ENCODE measurements at places on chromosomes 12 and 14.

- DNase-seq = peak; percentile 3
Measured at GRCh38 chr14:51650716-51651387, 858 bp upstream of the FRMD6 start.

- no peak for DNase-seq
Measured at GRCh38 chr12:6084261-6084968, 40.1 kb downstream of the VWF start.

- DNase-seq = no peak
Measured at GRCh38 chr12:45419317-45419814, 203.5 kb downstream of the ANO6 start.

DNA sequence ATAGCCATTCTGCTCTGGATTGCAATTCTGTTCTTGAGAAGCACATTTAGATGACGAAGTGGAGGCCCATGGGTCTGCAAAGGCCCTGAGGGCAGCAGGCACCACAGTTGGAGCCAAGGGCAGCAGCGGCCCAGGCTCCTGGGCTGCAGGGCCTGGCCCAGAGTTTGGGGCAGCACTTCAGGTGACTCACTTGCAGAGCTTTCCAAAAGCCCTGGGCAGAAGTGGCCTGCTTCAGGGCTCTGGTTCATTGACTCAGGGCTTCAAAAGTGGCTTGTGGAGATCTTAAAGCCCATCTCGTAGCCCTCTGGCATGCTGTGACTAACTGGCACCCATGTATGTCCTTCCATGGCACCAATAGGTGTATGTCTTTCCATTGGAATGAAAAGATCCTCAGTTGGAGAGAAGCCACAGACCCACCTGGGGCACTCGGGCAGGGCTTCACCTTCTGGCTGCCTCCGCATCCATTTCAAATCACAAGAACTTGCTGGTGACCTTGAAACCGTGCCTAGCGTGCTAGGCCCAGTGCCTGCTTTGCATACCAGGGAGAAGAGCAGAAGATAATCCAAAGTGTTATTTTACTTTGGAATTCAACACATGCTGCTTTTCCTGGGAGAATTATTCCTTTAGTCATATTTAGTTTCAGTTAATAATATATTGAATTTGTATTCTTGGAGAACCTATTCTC lies 106.7 kb downstream of the PRMT8 start:
- no peak for DNase-seq

DNA sequence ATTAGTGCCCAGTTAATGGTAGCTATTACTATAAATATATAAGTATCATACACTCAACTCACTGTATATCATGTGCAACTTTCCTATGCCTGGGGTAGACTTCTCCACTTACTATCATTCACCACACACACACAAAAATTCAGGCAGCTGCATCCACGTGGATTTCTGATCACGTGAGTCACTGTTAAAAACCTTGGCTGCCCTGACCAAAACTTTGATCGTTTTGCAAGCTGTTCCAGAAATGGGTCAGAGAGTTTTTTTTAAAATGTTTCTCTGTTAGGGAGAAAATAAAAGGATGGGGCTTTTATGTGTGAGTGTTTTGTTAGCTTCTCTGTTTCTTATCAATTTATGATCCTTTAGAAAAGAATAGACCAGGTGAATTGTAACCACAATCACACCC lies 198.2 kb upstream of the CNOT2 start:
- no peak for DNase-seq

- no peak for DNase-seq
Measured at GRCh38 chr12:39296496-39296895, 146.4 kb downstream of the KIF21A start.

- DNase-seq = no peak
Measured at GRCh38 chr12:52442600-52443061, 8.5 kb upstream of the KRT75 start.

DNA sequence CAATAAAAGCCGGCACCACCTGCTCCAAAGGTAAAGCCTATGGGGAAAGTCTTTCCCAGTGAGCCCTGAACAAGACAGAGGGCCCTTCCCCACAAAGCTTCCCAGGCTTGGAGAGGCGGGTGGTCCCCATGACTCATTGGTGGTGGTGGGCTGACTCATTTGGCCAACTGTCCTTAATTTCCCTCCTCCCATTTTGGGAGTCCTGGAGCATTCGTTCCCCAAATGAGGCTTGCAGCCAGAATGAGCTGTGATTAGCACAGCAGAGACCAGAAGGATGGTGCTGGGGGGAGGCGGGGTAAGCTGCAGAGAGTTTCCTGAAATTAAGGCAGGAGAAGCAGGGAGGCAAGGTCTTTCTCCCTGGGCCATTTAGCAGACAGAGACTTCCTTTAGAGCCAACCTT lies 241.7 kb downstream of the DPF3 start:
- DNase-seq = no peak

DNA sequence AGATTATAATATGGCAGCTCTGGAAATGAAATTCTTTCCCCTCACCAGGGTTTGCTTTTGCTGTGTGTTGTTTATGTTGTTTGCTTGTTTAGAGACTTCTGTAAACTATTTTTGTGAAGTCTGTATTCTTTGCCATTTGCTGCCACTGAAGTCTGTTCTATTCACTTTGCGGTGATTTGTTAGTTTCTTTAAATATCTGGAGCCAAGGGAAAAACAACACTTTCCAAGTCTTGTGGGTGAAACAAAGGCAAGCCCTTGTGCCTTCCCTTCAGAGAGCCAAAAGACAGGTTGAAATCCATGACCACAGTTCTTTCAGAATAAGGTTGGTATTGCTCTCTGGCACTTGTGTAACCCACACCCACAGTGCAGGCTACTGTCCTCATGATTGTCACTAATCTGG lies 59.5 kb upstream of the RNU6-7 start:
- no peak for DNase-seq

DNA sequence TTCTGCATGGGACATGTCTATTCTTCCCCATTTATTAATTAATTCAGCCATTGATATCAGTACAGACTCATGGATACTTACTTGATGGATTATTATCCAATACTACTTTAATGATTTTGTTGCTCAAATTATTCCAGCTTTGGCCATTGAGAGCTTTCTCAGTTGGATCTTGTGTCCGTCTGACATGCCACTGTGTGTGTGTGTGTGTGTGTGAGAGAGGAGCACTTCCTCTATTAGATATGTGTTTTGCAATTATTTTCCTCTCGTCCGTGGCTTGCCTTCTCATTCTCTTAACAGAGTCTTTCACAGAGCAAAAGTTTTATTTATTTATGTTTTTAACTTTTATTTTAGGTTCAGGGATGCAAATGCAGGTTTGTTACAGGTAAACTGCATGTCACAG lies 194.2 kb downstream of the ADGRD1 start:
- DNase-seq = peak; percentile 48

DNA sequence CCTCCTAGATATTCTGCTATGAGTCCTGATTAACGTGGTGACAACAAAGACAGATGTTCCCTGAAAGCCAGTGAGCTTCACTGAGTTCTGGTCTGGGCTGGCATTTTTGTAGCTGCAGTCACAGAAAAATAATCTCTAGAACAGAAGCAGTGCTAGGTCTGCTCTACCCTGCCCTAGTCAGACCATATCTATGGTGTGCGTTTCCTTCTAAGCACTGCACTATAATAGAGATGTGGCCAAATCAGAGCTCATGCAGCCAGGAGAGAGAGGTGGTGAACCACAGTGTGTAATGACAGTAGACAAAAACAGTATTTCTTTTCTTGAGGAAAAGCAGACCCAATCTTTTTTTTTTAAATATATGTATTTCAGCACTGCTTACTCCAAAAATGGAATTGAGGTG lies 76.3 kb downstream of the CMAS start:
- no peak for DNase-seq

DNA sequence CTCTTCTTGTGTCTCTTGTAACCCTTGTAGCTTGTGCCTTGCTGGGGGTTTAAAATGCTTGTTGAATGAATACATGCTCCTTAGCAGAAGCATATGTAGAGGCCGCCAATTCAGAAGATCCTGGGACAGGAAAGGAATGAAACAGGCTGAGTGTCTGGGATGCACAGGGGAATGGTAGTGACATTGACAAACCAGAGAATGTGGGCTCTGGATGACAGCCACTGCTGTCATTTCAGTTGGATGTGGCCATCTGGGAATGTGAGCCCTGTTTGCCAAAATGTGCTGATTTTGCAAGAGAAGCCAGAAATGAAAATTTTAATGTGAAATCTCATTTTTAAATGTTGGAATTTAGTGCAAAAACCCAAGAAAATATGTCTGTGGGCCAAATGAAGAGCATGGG lies 136.8 kb downstream of the DACT1 start:
- no peak for DNase-seq

GRCh38 chr12:108449478-108449877 lies 65.6 kb upstream of the FICD start:
- no peak for DNase-seq

- DNase-seq = no peak
Measured at GRCh38 chr12:79674629-79675028, 16.1 kb downstream of the PAWR start.

DNA sequence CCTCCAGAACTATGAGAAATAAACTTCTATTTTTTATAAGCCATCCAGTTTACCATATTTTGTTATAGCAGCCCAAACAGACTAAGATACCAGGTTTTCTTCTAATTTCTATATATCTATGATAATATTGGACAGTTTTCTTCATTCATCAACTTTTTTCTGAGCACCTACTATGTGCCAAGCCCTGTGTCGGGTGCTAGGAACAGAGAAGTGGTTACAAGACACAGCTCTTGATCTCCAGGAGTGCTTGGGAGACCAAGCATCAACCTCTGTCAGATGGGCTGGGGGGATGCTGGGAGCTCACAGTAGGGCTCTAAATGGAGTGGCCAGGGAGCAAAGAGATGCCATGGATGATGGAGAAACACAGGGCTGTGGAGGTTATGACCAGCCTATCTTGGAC lies 2.9 kb upstream of the WSCD2 start:
- DNase-seq = no peak

- no peak for DNase-seq
Measured at GRCh38 chr12:57488402-57489156, 711 bp downstream of the MARS1 start.

DNA sequence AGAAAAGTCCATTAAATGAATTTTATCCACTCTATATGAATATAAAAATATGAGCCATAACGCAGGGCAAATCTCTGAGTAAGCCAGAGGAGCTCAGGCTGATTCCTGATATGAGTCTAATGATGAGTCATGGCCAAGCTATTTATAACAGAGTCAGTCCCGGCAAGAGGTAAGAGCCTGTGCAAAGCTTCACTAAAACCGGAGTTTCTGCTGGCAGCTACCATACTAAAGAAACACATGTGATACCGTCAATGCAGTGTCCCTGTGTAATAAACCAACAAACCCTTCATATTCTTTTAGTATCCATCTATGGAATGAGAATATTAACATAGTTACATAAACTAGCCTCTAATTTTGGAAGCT lies 319.4 kb downstream of the KCNC2 start:
- no peak for DNase-seq

DNA sequence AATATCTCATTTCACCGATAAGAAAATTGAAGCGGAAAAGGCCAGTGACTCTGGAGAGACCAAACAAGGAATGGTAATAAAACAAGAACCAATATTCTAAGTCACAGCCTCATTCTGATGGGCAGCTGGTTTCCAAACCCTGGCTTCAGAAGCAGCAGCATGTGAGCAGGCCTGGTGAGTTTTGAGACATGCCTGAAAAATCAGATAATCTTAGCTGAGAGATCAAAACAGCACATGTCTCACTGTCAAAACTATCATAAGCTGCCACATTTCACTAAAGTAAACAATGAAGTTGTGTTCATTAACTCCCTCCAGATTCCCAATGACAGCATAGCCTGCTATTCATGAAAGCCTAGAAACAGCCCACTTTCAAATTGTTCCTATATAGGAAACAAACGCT lies 36.5 kb downstream of the CIT start:
- no peak for DNase-seq

GRCh38 chr14:92861856-92862745 lies 60.8 kb upstream of the CHGA start:
- no peak for DNase-seq

- no peak for DNase-seq
Measured at GRCh38 chr12:68349921-68350606, 17.9 kb upstream of the MDM1 start.

DNA sequence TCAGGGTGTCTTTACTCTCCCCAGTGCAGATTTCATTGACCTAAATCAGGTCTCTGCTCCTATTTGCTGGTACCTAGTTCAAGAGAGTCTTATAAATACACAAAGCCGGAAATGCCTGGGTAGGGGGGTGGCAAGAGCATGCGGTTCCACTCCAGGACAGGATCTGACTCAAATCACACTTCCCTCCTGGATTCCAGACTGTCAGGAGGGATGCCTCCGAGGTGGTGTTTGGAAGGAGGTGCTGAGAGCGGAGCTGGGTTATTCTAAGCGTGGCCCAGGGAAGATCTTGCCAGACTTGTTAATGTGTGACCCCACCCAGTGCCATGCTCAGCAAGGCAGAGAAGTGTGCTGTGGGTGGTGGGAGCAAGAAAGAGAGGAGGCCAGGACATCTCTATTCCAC lies 49.8 kb downstream of the B4GALNT3 start:
- DNase-seq = no peak

GRCh38 chr12:12398026-12398859 lies 41.4 kb downstream of the BORCS5 start:
- no peak for DNase-seq

DNA sequence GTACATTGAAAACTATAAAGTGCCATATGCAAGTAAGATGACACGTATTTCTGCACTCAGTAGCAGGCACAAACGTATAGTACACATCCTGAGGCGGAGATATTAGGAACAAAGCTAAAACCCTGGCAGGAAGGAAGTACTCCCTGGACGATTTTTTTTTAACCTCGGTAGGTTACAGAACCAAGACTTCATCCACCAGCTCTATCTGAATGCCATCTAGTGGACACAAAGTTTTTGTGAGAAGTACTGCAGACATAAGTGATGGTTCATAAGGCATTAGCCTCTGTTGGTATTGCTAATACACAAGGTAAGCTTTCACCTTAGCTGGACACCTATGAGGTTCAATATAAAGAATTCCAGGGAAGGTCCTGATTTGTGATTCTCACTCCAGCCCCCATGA lies 83.0 kb upstream of the CCDC196 start:
- DNase-seq = peak; percentile 66

DNA sequence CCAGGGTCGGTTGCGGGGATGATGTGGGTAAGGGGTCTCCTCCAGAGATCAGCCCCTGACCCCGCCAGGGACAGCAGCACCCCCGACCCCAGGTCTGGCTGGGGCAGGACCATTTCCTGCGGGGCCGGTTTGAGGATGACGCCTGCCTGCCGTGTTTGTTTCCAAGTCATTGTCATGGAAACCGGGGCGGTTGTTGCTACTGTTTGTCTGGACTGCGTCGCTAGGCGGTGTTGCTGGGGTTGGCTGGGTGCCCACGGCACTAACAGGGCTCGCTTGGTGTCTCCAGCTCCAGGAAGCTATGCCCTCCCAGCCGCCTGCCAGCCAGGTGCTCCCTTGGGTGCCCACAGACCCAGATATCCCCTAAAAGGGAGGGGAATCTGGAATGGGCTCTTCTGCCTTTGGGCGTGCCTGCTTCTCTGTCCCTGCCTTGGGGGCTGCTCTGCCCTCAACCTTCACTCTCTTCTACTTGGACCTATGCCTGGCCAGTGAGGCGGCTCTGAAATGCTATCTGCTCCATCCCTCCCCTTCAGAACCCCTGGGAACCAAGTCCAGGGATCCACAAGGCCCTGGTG lies 4.7 kb upstream of the CRIP1 start:
- DNase-seq = peak; percentile 95
